ENCODE measurements at places on chromosomes 7 and 10.

GRCh38 chr10:21174715-21175495 is 277.8 kb upstream of the NEBL start:
- DNase-seq: no peak

- peak; percentile 48 for DNase-seq
Observed at GRCh38 chr7:98251231-98251600, 816 bp downstream of the TECPR1 start.

- DNase-seq: no peak
Observed at GRCh38 chr7:132866144-132866531, 215.8 kb downstream of the CHCHD3 start.

DNA sequence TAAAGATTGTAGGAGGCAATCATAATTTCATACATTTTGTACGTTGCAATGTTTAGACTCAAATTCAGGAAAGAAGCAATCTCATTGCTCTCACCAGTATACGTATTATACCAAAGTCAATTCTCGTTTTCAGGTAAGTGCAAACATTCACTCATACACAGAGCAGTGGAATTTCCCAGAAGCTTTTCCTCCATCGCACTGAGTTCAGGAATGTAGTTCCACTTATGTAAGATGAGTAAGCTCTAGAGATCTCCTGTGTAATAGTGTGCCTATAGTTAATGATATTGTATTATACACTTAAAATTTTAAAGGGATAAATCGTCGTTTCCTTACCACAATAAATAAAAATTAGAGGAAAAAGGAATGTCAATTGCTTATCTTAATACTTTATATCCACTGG is 470.8 kb upstream of the KCND2 start:
- DNase-seq: no peak

GRCh38 chr10:131804551-131805295 is 96.1 kb upstream of the PPP2R2D start:
- DNase-seq: no peak

- no peak for DNase-seq
Observed at GRCh38 chr10:48541144-48541795, 63.6 kb downstream of the ARHGAP22 start.

DNA sequence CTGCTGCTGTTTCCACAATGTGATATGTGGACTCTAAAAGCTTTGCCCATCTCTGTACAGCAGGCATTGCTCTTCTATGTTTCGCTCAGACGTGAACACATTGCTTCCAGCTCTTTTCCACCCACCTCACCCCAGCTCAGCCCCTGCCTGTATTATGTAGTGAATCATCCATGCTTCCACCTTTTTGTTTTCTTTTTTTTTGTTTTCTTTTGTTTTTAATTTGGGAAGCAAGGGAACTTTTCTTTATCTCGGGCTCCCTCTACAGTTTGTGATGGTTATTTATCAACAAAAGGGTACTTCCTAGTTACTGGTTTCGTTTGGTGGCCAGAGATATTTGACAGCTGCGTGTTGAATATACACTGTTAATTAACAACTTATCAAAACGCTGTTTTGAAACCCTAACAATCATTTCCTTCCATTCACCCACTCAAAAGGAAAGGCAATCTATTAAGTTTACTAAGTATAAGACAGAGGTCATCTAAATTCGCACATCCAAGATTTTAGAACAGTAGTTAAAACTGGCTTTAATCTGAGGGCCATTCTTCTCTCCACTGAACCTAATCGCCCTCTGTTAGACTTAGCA is 127.9 kb upstream of the STK17A start:
- DNase-seq: no peak

- no peak for DNase-seq
Observed at GRCh38 chr10:59829601-59830000, 76.3 kb upstream of the MRLN start.

- DNase-seq: peak; percentile 64
Observed at GRCh38 chr10:103592186-103593021, 98.9 kb downstream of the NEURL1 start.

DNA sequence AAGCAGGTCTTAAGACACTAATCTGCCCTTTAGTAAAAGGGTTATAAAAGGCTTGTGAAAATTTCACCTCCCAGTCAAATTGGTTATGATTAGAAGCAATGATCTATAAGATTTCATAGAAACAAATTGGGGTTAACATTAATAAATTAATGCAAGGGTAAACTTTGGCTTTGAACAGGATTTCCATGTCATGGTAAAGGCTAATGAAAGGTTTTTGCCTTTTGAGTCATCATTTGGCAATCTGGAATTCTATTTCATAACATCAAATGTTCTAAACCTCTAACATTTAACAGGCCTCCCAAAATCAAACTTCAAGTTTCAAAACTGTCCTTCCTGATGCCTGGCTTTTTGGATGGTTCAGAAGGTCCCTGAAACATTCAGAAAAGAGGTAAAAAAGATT is 62.4 kb downstream of the COA1 start:
- no peak for DNase-seq

DNA sequence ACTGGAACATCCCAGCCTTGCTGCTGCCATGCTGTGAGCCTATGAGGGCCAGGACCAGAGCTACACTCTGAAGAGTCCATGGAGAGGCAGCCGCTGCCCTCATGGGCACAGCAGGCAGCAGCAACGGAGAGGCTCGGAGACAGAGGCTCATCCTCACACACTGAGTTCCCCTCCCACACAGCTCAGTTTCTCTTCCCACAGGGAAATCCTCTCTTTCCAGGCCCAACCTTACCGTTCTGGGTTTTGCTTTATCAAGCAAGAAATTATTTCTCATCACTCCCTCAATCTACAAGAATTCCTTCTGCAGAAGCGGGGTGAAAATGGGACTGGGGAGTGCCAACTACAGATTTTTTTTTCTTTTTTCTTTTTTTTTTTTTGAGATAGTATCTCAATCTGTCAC is 36.6 kb downstream of the GOLGA7B start:
- no peak for DNase-seq

DNA sequence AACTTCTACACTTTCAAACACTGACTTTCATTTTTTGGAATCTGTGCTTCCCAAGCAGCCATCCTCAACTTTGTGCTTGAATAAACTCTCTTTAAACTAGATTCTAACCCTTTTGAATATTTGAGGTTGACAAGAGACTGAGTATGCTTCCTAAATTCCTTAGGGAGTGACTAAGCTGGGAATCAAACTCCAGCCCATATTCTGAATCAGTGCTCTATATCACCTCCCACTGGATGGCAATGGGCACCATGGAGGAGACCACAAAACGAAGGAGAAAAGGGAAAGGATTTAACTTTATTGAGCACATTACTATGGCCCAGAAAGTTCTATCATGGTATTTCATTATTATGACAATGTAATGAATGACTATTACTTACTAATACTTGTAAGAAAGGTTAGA is 17.2 kb upstream of the SLC26A4 start:
- DNase-seq: no peak

DNA sequence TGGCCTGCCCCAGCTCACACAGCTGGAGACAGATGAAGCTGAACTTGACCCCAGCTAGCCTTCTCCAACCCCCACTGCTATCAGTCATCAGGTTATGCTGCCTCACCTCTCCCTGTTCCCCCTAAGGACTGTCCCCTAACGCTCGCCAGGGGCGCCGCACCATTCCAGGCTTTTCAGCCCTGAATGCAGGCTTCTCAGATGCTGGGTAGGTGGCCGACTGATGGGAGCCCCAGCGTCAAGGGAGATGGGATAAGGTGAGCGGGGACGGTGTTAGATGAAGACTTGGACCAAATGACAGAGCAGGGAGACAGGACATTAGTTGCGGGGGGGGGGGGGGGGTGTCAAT is 15.8 kb upstream of the OPALIN start:
- no peak for DNase-seq

- no peak for DNase-seq
Observed at GRCh38 chr7:128383776-128384175, 22.3 kb upstream of the PRRT4 start.

DNA sequence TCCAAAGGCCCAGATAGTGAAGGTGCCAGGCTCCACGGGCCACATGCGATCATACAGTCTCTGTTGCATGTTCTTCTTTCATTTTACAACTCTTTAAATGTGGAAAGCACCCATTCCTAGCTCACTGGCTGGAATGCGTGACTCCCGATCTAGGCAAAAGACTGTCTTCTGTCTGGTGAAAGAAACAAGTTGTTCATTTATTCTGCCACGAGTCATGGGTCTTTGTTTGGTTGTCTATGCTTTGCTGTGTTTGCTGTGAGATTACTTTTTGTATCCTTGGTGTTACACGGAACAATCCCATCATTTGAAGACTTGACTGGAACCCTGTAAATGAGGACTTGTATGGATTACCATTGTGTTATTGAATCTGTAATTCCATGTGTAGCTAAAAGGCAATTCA is 41.9 kb downstream of the NPVF start:
- DNase-seq: no peak
